CD4-positive, alpha-beta T cell treated with Interleukin-15 for 4 hours (primary cell): ENCODE measurements at places on chromosomes 6 and 20.

- no peak for DNase-seq
These were observed 10.3 kb downstream of the C20orf203 start for GRCh38 chr20:32663335-32664011.

- no peak for DNase-seq
These were observed 13.2 kb downstream of the SYTL3 start for GRCh38 chr6:158662954-158663624.

DNA sequence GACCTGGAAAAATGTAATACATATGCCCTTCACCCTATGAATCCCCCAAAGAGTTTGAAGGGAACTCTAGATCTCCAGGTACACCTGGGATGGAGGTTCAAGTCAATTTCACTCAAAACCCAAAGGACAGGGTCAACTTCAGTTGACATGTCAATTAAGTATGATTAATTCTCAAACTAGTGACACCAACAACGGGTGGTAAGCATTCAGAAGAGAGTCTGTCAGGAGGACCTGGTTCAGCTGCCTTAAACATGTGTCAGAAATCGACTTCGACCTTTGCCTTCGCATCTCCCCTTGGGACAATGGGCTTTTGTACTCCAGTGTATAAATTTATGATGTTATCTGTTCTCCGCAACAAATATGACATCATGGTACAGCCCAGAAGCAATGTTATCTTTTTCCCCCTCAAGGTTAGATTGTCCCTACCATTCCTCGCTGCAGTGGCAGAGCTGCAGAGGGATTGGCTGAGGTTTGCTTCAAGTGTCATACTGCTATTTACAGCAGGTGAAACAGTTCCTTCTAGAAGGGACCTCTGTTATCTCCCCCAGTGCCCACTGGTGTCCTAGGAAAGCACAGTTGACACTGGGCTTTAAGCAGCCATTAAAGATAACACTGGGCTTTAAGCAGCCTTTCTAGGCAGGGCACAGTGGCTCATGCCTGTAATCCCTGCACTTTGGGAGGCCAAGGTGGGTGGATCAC is 94.7 kb upstream of the SNX9 start:
- no peak for DNase-seq

GRCh38 chr6:72636786-72637185 is 14.9 kb downstream of the KCNQ5 start:
- DNase-seq, result no peak

- DNase-seq, result no peak
These were observed at the start of gene HMGCLL1 for GRCh38 chr6:55578537-55579363. HMGCLL1 (minus strand) TSS chr6:55579192; CDS start chr6:55579055, 137 bp downstream.

DNA sequence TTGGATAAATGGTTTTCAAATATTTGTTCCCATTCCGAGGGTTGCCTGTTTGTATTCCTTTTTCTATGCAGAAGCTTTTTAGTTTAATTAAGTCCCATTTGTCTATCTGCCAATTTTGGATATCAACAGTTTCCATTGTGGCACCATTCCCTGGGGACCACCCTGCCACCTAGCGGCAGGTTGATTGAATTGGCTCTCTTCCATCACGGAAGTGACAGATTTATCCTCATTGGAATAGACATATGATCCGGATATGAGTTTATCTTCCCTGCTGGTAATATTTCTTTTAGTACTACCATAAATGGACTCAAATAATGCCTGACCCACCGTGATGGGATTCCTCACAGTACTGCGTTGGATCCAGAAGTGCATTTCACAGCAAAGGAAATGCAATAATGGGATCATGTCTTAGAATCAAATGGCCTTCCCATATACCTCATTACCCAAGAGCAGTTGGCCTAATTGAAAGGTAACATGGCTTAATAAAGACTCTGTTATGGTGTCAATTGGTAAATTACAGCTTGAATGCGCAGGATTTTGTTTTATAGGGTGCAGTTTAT is 327.0 kb downstream of the BMP2 start:
- DNase-seq, result no peak

GRCh38 chr6:82957171-82957867 is 108.3 kb downstream of the UBE3D start:
- DNase-seq, result no peak

DNA sequence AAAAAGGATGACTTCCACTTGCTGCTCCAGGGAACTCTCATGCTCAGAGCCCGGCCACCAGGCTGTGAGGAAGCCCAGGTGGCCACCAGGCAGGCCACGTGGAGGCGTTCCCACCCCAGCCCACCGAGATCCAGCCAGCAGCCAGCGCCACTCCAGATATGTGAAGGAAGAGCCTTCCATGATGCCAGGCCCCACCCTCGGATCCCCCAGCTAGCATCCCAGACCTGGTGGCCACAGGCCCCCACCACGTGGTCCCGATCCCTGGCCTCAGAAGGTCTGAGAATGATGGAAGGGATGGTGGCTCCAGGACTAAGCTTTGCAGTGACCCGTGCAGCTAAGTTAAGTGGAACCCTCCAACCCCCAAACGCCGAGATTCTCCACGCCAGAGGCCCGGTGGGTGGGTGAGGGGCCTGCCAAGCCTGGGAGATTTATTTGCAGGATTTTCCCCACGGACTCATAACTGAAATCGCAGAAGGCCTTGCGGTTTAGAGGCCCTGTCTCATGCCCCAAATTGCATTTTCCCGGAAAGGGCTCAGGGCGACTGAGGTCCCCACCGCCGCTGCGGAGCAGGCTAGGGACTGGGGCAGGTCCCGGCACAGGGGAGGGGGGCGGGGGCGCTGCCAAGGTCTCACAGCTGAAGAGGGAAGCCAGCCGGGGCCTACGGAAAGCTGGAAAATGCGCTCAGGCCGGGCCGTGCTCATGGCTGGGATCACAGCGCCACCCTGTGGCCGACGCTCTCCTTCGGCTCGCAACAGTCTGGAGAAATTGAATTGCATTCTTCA is 31.1 kb upstream of the CST7 start:
- DNase-seq, result peak; percentile 20

DNA sequence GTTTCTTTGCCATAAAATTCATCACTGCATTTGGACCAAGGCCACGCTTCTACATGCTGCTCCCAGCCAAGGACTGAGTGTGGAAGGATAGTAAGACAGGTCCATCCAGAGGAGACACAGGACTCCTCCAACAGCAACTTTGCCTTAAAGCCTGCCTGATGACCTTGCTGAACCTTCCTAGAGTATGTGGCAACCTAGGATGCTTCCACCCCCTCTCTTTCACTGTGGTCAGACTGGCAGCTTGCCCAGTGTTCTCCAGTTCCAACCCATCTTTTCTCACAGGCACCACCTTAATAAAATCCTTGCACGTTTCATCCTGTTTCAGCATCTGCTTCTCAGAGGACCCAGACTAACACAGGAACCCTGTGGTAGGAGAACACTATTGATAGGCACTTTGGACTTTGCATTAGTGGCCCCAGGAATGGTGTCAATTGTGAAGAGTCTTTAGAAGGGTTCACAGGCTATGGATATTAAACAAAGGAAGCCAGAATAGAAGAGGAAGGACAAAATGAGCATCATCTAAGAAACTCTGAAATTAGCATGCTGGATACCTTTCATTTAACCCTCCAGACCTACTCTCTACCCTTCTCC is 2.4 kb upstream of the PKHD1 start:
- DNase-seq, result no peak
